ENCODE measurements at places on chromosomes 12 and 14.

GRCh38 chr14:24664366-24664765, 30.4 kb upstream of the GZMB start:
- DNase-seq: no peak

GRCh38 chr12:90335566-90335965, 619.4 kb downstream of the CCER1 start:
- no peak for DNase-seq

DNA sequence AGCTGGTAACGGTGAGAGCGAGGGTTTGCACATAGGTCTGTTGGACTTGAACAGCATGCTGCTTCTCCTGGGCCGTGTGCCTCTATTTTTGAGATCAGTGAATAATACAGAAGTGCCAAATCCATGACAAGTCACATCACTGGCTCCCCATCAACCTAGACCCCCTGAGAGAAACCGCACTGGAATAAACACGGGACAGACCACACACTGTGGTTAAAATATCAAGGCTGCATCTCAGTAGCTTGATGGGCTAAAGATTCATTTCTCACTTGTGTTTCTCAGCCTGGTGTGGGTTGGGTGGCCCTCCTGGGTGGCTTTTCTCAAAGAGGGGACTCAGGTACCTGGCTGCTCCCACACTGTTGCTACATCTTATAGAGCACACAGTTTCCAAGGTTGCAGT, 191.0 kb downstream of the DICER1 start:
- DNase-seq: no peak

DNA sequence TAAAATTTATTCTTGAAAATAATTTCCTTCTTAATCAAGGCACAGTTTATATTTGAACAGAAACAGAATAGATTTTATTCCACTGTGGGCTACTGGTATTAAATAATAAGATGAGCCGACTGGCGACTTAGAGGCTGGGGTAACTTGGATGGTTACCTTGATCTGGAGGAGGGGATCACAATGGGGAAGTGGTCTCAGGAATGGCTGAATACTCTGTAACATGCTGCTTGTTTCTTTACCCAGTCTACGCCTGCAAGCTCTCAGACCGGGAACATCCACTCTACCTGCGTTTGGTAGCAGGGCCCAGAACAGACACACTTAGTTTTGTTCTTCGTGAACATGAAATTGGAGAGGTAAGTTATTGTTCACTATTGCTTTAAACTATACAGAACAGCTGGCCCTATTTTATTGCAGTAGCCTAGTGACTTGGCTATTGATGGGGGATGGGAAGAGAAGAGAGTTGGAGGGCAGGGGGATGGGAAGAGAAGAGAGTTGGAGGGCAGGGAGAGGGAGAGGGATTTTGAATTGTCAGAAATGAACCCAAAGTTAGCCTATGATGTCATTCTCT, 67.9 kb downstream of the GNS start:
- no peak for DNase-seq

GRCh38 chr14:30312214-30312613, 246.7 kb upstream of the G2E3 start:
- no peak for DNase-seq

- DNase-seq: no peak
Measured at GRCh38 chr12:115518-115917, 49.0 kb downstream of the IQSEC3 start.

DNA sequence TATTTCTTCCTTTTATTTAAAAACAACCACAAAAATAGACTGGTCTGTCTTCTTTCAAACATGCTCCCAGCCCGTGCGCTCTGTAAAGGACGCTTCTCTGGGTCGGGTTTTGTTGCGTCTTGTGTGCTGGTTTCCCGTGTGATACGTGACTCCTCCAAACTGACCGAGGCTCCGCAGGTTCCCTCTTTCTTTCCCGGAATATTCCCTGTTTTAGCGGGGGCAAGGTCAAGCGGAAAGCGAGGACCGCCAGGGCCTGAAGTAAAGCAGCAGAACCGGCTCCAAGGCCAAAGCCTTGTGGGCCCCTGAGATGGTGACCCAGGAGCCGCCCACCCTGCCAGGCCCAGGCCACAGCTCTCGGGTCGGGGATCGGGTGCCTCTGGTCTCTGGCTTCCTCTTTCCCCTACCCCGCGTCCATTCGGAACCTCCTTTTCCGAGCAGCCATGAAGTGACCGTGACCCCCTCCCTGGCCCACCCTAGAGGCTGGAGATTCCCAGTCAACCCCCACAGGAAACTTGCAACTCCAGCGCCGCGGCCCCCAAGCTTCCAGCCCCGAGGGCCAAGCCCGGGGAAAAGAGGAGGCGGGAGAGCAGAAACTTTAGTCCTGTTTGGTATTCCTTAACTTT, 885 bp upstream of the HOXC10 start:
- DNase-seq: no peak

- DNase-seq: no peak
Measured at GRCh38 chr14:56036353-56036752, 81.9 kb upstream of the PELI2 start.

- no peak for DNase-seq
Measured at GRCh38 chr12:78568321-78569020, 296.1 kb upstream of the SYT1 start.

- DNase-seq: peak; percentile 28
Measured at GRCh38 chr14:39984323-39984722, 552.1 kb upstream of the FBXO33 start.

- DNase-seq: no peak
Measured at GRCh38 chr12:78802593-78802992, 62.0 kb upstream of the SYT1 start.

GRCh38 chr14:46322076-46322475, 329.5 kb downstream of the RPL10L start:
- no peak for DNase-seq

DNA sequence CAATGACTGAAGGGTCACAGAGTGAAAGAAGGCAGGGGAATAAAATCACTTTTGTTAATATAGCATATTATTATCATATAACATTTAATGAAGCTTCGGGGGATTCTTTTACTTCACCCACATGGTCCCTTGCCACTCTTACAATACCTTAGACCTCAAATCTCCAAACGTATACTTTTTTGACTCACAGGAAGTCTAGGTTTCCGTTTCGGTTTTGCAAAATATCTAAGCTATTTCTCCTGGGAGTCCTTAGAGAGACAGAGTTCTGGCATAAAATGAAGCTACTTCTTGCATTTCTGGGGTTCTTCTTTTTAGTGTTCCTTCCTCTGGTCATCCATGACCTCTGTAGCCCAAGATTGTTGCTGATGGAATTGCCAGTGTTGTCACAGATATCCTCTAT, 590.5 kb upstream of the ATP2B1 start:
- DNase-seq: no peak

DNA sequence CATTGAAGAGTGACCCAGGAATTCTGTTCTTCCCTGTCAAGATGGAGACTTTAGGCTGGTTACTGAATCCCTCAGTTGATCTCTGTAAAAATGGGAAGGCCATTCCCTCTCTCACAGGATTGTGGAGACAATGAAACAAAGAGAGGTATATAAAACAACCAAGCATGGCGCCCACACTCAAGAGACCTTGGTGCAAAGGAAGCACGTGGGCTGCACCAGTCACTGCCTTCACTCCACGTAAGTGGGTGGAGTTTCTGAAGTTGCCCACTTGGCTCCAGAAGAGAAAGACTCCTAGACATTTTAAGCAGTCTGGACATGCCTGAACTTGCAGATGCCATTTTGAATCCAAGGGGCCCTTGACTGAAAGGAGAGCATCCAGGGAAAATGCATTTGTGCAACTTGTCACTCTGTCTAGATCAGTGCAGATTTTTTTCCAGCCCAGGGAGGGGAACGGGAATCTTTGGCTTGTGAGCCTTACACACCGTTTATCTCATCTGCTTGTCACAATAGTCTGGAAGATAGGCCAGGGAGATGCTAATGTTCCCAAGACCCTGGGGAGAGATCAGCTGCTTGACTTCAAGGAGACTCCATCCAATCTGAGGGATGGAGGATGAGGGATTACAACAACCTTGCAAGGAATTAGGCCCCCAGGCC, 96.9 kb upstream of the TBX3 start:
- DNase-seq: no peak

DNA sequence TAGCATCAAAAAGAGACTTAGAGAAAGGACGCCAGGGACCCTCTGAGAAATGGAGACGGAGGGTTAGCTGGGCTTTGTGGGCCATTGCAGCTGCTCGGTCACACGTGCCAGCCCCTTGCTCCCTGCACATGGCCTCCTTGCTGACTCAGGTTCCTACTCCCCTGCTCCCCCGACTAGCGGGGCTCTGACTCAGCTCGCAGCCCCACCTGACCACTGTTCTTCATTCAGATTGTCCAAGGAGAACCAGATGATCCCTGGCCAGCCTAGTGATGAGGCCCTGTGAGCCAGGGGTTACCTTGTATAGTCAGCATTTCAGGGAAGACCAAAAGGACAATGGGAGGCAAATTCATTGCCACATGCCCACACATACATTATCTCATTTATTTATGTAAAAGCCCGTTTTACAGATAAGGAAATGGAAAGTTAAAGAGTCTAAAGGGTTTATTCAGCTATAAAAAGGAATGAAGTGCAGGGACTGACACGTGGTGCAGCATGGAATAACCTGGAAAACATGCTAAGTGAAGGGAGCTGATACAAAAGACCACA, 103.4 kb downstream of the LGMN start:
- DNase-seq: no peak

DNA sequence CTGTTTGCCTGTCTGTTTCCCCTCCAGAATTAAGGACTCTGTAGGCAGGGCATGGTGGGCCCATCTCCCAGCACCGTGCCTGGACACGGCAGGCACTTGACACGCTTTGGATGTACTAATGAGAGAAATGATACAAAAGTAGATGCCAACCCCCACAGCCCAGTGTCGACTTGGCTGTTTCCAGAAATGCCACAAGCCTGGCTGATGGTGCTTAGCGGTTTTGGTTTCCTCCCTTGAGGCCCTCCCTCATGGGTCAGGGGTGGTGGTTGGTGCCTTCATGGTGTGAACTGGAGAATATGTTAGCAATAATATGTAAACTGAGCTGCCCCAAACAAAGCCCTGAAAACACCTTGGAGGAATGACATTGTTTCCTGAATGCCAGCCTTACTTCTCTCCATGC, 55.5 kb upstream of the ESRRB start:
- no peak for DNase-seq
